ENCODE measurements at places on chromosomes 4 and X.

DNA sequence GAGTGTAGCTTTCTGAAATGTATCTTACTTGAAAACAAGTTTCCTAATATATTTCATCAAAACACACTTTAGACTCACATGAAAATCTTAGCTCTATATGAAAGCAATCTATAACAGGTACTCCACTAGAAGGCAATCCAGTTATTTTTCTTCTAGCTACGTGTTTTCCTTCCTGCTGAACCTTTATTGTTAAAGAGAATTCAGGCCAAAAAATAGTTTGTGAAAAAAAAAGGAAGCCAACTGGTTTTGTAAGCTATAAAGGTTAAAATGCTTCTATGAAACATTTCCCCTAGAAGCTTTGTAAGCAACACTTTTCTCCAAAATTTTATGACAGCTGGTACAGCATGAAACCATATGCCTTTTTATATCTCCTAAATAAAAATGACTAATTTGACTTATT is 304.7 kb upstream of the DIAPH2 start:
- no peak for DNase-seq

GRCh38 chr4:141871086-141871770 is 234.8 kb downstream of the IL15 start:
- no peak for DNase-seq

- DNase-seq, result no peak
These were observed 239.6 kb upstream of the TRAM1L1 start for GRCh38 chr4:117324851-117325491.

DNA sequence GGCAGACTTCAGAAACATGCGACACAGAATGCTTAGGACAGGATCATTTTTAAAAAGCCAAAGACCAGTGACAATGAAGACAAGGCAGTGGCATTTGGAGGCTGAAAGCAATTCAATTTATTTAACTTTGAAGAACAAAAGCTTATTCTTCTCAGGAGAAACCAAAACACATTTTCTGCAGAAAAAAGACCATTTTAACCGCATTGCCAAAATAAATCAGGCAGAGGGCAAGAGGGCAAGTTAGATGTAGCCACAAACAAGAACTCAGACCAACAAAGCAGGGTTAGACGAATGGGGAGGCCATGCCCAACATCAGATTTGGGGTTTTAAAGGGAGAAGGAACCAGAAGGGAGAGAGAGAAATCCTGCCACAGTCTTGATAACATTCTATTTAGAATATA is 58.9 kb downstream of the RELL1 start:
- DNase-seq, result no peak

GRCh38 chrX:70479922-70480659 is 35.5 kb downstream of the DLG3 start:
- DNase-seq, result no peak

- DNase-seq, result no peak
These were observed 10.1 kb downstream of the PDLIM3 start for GRCh38 chr4:185524888-185525863.

DNA sequence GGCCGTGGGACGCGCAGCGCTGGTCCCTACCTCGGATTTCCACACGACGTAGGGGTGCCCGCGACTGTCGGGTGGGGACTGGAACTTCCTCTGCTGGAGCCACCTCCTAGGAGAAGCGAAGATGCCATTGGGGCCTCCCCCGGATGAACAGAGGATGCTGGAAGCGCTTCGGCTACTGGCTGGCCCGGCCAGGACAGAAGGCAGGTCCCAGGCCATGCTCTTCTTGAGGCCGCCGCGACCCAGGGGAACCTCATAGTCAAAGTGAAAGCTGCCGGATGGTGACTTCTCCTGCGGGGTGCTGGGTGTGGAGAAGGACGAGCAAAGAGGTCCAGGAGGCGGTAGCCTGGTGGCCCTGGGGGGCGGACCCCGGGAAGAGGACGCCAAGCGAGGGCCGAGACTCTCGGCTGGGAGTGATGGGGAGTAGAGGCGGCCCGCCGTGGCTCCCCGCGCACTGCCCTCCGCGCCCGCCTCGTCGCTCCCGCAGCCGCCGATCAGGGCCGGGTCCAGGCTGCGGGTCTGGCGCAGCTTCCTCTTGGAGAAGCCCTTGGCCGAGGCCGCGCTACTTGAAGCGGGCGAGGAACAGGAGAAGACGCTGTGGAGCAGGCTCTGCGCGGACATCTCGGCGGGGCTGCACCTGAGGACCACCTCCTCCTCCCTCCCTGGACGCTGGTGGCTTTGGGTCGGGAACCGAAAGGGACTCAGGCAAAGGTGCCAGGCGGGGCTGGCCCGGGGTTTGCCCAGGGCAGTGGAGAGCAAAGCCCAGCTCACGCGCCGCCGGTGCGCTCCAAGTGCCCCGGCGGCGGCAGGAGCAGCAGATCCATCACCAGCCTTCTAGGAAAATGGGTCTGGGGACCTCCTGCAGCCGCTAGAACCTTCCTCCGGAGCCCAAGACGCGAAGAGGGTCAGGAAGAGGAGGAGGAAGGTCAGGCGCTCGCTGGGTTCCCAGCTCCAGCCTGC is 1.2 kb downstream of the ARHGAP6 start:
- no peak for DNase-seq

DNA sequence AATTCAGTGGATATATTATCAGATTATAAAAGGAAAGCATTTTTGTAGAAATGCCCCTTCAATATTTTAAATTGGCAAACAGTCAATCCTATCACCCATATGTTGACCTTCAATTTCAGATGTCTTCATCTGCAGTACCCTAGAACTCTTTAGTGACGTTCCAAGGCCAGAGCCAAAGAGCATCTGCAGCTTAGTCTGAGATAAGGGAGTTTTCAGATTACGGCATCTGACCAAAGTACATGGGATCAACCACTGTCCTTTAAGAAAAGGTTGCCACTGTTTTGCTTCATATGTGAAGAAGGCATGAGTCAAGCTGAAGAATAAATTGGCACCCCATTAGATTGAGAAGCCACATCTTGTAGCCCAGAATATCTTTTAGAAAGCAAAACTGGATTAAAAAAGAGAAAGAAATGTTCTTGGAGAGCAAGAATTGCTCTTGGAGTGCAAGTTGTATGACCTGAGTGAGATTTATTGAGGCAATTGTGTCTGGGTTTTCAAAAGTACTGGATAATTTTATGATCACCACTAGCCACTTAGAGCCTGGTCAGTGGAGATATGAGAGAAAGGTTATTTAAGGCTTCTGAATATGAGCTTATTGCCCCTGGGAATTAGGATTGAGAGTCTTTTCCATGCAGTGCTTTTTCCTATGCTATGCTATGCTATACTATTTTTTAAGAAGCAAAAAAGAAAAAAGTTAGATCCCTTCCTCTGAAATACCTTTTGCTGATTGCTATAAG is 251.9 kb upstream of the NR3C2 start:
- no peak for DNase-seq

GRCh38 chr4:26406346-26406975 is 83.8 kb downstream of the CCKAR start:
- DNase-seq, result no peak

- no peak for DNase-seq
These were observed 76.1 kb downstream of the AMMECR1 start for GRCh38 chrX:110241816-110242215.

DNA sequence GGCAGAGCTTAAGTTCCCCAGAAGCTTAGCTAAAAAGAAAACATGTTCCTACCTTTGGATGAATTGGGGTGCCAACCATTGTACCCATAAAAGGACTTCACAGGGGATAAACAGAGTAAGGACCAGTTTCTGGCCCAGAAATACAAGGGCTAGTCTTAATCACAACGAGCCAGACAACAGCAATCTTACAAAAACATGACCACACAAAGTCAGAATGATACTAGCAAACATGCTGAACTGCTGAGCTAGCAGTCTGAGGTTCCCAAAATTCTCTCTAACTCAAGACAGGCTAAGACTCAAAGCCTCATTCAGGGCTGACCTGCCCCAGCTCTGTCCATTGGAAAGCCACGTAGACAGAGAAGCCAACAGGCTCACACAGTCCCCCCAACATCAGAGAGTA is 40.3 kb downstream of the ATP11C start:
- DNase-seq, result no peak

- DNase-seq, result no peak
These were observed 10.2 kb upstream of the CDKN2AIP start for GRCh38 chr4:183434264-183434663.

DNA sequence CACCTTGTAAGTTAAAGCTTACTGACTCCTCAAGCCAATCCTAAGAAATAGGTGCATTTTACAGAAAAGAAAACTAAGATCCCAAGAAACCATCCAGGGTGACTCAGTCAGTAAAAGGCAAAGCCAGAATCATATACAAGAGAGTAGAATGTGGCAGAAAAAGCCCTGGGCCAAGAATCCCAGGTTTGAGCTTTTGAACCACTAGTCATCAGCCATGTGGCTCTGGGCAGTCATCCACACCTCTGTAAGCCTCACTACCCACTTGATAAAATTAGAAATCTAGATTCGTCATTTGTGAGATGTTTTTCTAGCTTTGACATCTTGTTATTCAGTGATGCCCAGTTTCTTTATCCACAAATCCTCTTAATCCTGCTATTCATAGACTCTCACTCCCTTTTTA is 122.2 kb upstream of the PDE5A start:
- DNase-seq, result no peak

DNA sequence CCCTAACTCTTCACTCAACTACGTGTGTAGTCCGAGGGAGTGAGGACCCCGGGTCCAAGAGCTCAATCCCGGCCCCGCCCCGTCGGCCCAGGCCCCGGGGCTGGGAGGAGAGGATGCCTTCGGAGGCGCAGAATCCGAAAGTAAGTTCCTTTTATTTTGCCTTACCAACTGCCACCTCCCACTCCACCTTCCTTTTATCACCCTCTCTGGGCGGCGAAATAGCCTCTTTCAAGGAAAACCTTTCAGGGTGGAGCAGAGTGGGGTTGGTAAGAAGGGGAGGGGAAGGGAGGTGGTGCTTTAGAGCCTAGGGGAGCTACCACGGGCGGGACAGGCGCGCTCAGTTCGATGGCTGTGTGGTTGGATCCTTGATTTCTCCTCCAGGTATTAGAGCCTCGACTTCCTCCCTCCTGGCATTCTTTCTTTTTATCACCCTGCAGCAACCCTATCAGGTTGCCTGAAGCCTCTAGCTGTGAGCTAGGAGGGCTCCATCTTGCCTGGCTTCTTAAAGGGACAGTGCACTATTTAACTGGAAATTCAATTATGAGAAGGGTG is 191.2 kb downstream of the RRAGB start:
- peak; percentile 9 for DNase-seq

DNA sequence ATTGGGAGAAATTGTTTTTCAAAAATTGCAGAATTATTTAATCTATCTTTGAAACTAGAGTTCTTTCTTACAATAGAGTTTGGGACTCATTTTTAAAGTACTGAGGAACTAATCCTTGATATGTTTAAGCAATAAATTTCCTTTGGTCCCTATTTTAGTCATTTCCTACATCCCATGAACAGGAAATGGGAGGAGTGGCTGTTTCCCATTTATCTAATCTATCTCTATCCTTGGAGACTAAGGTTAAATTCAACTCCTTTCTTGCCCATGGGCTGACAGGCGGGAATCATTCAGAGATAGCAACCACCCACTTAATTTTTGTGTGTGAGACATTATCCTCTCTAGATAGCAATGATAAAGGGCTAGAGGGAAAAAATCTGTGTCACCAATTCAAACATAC is 131.6 kb upstream of the EMCN start:
- no peak for DNase-seq

- peak; percentile 74 for DNase-seq
These were observed 23.7 kb upstream of the PNMA3 start for GRCh38 chrX:153032397-153033118.

- no peak for DNase-seq
These were observed 172.4 kb upstream of the SCML1 start for GRCh38 chrX:17564689-17565409.

GRCh38 chrX:97564496-97564895 is 680.8 kb downstream of the RPA4 start:
- no peak for DNase-seq

DNA sequence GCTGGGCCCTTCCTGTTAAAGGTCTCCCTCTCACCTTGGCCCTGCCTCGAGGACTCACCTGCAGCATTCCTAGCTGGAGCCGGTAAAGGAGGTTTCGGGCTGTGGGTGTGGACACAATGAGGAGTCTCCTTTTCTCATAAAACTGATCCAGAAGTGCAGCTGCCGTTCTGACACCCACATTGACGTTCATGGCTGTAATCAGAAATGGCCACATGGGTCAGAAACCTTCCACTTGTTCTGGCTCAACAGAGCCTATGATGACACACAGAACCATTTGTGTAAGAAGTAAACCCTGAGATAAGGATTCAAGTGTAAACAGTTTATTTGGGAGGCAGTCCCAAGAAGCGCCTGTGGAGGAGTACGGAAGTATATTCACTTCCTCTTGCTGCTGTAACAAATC is 63.8 kb downstream of the SRPX start:
- DNase-seq, result no peak

GRCh38 chrX:31658360-31658759 is 586.5 kb upstream of the FTHL17 start:
- DNase-seq, result no peak

DNA sequence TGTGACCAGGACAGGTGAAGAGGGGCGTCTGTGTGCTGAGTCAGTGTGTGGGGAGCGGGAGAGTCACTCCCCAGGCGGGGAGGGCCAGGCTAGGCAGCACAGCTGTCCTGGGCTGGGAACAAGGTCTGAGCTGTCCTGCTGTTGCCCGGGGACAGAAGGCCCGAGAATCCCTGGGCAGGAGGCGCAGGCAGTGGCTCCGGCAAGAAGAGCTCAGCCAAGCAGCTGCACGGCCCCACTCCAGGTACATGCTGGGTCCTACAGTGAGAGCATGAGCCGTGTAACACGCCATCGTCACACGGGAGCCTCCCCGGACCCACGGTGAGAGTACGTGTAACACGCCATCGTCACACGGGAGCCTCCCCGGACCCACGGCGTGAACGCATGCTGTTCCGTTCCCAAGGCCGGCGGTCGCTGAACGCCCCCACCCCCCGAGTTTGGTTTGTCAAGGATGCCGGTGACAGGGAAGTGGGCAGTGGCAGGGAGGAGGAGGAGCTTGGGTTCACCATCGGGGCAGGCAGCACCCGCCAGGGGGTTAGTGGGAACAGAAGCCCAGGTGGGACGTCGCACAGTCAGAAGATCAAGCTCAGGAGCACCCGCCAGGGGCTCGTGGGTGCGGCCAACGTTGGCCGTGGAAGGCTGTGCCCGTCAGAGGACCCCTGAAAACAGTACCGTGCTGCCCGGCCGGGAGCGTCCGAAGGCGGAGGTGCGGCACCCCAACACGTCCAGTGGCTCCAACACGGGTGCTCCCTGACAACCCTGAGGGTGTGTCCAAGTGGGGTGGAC is 15.6 kb downstream of the PPP2R3B start:
- DNase-seq, result no peak

DNA sequence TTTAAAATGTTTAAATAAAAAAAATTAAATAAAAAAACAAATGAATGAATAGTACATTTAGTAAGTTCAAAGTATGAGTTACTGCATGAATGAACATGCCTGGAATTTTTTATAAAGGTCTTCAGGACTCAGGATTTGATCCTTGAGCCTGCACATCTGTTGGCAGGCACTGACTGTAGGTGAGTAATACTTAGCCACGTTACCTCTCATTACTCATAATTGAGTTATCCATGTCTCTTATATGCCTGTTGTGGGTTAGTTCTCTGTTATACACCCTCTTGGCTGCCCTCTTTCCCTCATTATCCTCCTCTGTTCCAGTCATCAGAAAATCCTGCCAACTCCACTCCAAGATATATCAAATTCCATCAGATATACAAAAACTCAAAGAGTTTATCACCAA is 276.0 kb downstream of the FBXW7 start:
- no peak for DNase-seq

- DNase-seq, result no peak
These were observed 101.4 kb upstream of the GPC4 start for GRCh38 chrX:133516686-133517085.

All from CD4-positive, alpha-beta T cell treated with Interleukin-21 for 1 hour (primary cell).